CD4-positive, CD25-positive, alpha-beta regulatory T cell (primary cell): ENCODE measurements at places on chromosomes 2 and 18. TPM values are rescaled to one million over a fixed set of nuclear protein-coding genes. Genes with fewer than 3 reads are reported as not detected.

The ACMSD gene
- not detected for total RNA-seq

The POTEC gene
- total RNA-seq = not detected

The SNORC gene
- 1.3 TPM for total RNA-seq

The MPHOSPH10 gene
- 28.3 TPM for total RNA-seq

The UGT1A4 gene
- total RNA-seq = not detected

The DYNAP gene
- not detected for total RNA-seq

The CFAP210 gene
- not detected for total RNA-seq

The CD8B2 gene
- total RNA-seq = not detected

The TEX261 gene
- 37.8 TPM for total RNA-seq

The CDK5R2 gene
- total RNA-seq = not detected

The GPD2 gene
- total RNA-seq = 11.3 TPM

The ALLC gene
- total RNA-seq = not detected

DNA sequence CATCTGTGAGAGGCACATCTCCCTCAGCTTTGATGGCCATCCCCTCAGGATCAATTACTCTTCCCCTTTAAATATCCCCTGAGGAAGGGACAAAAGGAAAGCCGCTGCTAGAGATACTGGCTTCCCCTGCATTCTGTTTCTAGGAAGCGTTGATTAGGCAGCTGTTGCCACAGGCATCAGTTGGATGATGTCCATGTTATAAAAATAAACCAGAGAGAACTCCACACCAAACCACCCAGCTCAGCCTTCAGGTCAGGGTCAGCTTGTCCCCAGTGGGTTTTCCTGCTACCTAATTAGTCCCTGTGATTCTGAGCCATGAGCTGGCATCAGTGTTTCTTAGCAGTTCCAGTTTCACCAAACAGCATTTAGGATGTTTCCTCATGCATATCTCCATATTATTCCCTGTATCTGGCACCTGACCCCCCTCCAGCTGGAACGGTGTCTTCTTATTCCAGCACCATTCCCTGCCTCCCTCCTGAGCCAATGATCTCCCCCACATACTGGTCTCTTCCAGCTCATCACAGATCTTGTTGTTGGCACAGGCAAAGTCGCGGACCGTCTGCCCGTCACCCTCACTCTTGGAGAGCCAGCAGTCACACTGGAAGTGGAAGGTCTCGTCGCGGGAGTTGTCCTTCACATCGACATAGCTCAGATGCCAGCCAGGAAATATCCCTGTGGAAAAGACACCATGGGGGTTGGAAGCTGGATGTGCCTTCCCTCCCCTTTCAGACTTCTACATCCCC is 168.4 kb downstream of the LOXHD1 start:
- DNase-seq = no peak
- no peak overlapping the region for H3K27ac ChIP-seq
- H3K4me3 ChIP-seq = no peak overlapping the region
- no peaks in the 10 kb centered on the region for H3K4me1 ChIP-seq

DNA sequence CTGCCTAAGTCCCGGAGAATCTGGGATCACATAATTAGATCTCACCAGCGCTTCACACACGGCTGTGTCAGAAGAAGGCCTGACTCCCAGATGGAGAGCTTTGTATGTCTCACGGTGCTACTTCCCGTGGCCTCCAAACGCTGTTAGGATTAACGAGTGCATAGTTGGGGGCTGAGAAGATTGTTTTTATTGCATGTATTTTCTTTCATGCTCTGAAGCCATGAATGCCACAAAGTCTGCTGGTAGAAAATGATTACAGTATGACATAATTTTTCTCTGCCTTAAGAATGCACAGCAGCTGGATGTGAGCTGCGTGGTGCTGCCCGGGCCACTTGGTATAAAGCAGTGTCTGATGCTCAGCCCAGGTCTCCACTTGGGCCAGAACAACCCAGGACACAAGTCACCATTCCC is 166.5 kb downstream of the SEPTIN10 start:
- no peaks in the 10 kb centered on the region for H3K27me3 ChIP-seq
- H3K27ac ChIP-seq = no peak overlapping the region
- H3K4me3 ChIP-seq = no peak overlapping the region
- no peak for DNase-seq
- no peaks in the 10 kb centered on the region for H3K4me1 ChIP-seq

DNA sequence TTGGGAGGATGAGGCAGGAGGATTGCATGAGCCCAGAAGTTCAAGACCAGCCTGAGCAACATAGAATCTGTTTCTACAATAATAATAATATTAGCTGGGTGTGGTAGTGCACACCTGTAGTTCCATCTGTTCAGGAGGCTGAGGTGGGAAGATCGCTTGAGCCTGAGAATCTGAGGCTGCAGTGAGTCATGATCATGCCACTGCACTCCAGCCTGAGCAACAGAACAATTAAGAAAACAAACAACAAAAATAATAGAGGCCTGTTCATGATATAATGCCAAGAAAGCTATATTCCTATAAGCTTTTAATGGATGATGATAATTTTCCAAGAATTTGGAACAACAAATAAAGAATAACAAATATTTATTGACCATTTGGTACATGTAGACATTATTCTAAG is 6.9 kb upstream of the CCBE1 start:
- H3K4me3 ChIP-seq = no peak overlapping the region
- H3K27ac ChIP-seq = no peak overlapping the region
- no peaks in the 10 kb centered on the region for H3K36me3 ChIP-seq

DNA sequence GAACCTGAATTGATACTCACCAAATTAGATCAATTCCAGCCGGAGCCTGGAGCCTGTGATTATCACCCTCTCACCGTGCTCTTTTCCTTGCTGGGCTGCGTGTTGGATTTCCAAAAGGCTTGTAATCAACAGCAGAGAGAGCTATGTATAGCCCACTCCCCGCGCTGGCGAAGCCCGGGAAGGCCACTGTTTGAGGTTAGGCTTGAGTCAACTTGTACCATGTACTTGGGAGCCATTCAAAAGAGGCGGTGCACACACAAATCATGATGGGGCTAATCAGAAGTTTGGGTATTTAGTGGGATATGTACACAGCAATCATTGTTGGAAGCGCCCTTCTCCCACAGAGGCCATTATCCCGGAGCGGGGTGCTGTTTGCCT is 151.6 kb downstream of the GLI2 start:
- no peaks in the 10 kb centered on the region for H3K36me3 ChIP-seq
- H3K27ac ChIP-seq = no peak overlapping the region
- H3K4me1 ChIP-seq = no peaks in the 10 kb centered on the region

GRCh38 chr2:32963941-32964340 is 17.2 kb downstream of the LTBP1 start:
- no peak for DNase-seq
- no peaks in the 10 kb centered on the region for H3K36me3 ChIP-seq
- H3K4me1 ChIP-seq = no peaks in the 10 kb centered on the region
- no peak overlapping the region for H3K4me3 ChIP-seq

- H3K27me3 ChIP-seq = no peaks in the 10 kb centered on the region
- no peaks in the 10 kb centered on the region for H3K4me1 ChIP-seq
- H3K36me3 ChIP-seq = no peaks in the 10 kb centered on the region
Measured at GRCh38 chr2:144875290-144875969, 355.5 kb upstream of the ZEB2 start.

- H3K36me3 ChIP-seq = no peaks in the 10 kb centered on the region
- H3K4me3 ChIP-seq = no peak overlapping the region
- no peak for DNase-seq
- no peak overlapping the region for H3K27ac ChIP-seq
- H3K27me3 ChIP-seq = no peaks in the 10 kb centered on the region
Measured at GRCh38 chr18:40707797-40708196, 1247.2 kb upstream of the PIK3C3 start.

- peaks cover 18% of the 10 kb centered on the region for H3K4me1 ChIP-seq
- no peaks in the 10 kb centered on the region for H3K36me3 ChIP-seq
- no peaks in the 10 kb centered on the region for H3K27me3 ChIP-seq
Measured at GRCh38 chr2:73281244-73281643, 3.0 kb downstream of the FBXO41 start.

GRCh38 chr2:8565399-8566154 is 116.3 kb upstream of the ID2 start:
- no peaks in the 10 kb centered on the region for H3K27me3 ChIP-seq
- no peak overlapping the region for H3K27ac ChIP-seq
- H3K4me3 ChIP-seq = no peak overlapping the region
- H3K4me1 ChIP-seq = no peaks in the 10 kb centered on the region

DNA sequence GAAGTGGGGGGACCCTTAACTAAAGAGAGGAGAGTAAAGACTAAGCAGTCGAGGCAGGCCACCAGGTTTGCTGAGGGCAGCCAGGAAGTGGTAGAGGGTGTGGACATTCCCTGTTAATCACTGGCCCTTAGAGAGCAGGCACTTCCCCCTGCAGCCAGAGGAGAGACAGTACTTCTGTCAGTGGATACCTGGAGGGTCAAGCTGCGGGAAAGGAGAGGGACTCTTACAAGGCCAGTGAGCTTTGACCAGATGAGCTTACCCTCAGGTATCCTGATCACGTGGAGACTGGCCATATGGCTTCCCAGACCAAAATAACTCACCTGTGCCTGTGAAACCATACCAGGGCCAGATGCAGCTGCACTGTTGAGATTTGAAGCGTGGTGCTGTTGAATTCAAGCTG is 28.6 kb downstream of the ITGA6 start:
- peaks cover 37% of the 10 kb centered on the region for H3K4me1 ChIP-seq
- no peaks in the 10 kb centered on the region for H3K27me3 ChIP-seq
- H3K36me3 ChIP-seq = peaks cover 4% of the 10 kb centered on the region
- no peak overlapping the region for H3K4me3 ChIP-seq
- DNase-seq = no peak

- no peak for DNase-seq
- H3K4me3 ChIP-seq = no peak overlapping the region
- no peaks in the 10 kb centered on the region for H3K4me1 ChIP-seq
Measured at GRCh38 chr2:30300456-30301221, 69.3 kb downstream of the LBH start.

GRCh38 chr18:70705831-70706416 is 417.1 kb downstream of the SOCS6 start:
- no peak for DNase-seq
- no peaks in the 10 kb centered on the region for H3K27me3 ChIP-seq
- H3K4me3 ChIP-seq = no peak overlapping the region
- H3K27ac ChIP-seq = no peak overlapping the region
- H3K4me1 ChIP-seq = peaks cover 7% of the 10 kb centered on the region
- H3K36me3 ChIP-seq = no peaks in the 10 kb centered on the region

- H3K4me3 ChIP-seq = no peak overlapping the region
- peaks cover 6% of the 10 kb centered on the region for H3K27me3 ChIP-seq
- H3K36me3 ChIP-seq = no peaks in the 10 kb centered on the region
- no peak overlapping the region for H3K27ac ChIP-seq
Measured at GRCh38 chr18:22778996-22779395, 154.1 kb upstream of the RBBP8 start.

- H3K27ac ChIP-seq = no peak overlapping the region
- no peak overlapping the region for H3K4me3 ChIP-seq
- no peak for DNase-seq
- H3K4me1 ChIP-seq = no peaks in the 10 kb centered on the region
Measured at GRCh38 chr2:232480201-232481190, 7.1 kb downstream of the ECEL1 start.

DNA sequence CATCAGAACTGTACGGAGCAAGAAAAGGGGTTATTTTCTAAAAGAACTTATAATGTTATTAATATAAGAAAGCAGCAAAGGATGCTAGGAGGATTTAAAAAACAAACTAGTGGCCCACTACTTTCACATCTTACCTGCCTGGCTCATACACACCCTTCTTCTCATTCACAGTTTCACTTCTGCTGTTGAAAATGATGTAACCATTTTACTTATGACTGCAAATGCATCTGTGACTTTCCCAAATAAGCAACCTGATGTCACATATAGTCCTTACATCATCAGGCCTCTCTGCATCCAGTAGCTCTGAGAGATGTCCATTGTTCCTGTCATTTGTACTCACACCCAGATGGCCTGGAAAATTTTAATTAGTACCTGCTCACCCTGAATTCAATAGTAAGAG is 101.8 kb upstream of the MYO3B start:
- H3K4me1 ChIP-seq = no peaks in the 10 kb centered on the region
- H3K4me3 ChIP-seq = no peak overlapping the region
- H3K27me3 ChIP-seq = no peaks in the 10 kb centered on the region
- no peak overlapping the region for H3K27ac ChIP-seq
- DNase-seq = no peak
- peaks cover 30% of the 10 kb centered on the region for H3K36me3 ChIP-seq

- no peaks in the 10 kb centered on the region for H3K27me3 ChIP-seq
- DNase-seq = no peak
- H3K27ac ChIP-seq = no peak overlapping the region
- peak overlapping the region; percentile 2 for H3K4me3 ChIP-seq
- H3K36me3 ChIP-seq = peaks cover 12% of the 10 kb centered on the region
Measured at GRCh38 chr2:190668892-190669291, 20.0 kb downstream of the NAB1 start.

- H3K36me3 ChIP-seq = no peaks in the 10 kb centered on the region
- no peak for DNase-seq
- H3K27me3 ChIP-seq = no peaks in the 10 kb centered on the region
- H3K4me3 ChIP-seq = no peak overlapping the region
- peaks cover 4% of the 10 kb centered on the region for H3K4me1 ChIP-seq
Measured at GRCh38 chr2:60839126-60839813, 42.1 kb upstream of the REL start.

- H3K27ac ChIP-seq = no peak overlapping the region
- H3K4me3 ChIP-seq = no peak overlapping the region
- no peaks in the 10 kb centered on the region for H3K36me3 ChIP-seq
- H3K4me1 ChIP-seq = no peaks in the 10 kb centered on the region
- H3K27me3 ChIP-seq = peaks cover 1% of the 10 kb centered on the region
Measured at GRCh38 chr18:70419526-70419925, 130.7 kb downstream of the SOCS6 start.
